ENCODE measurements at places on chromosomes 6 and 20. TPM values are rescaled to one million over a fixed set of nuclear protein-coding genes. Genes with fewer than 3 reads are reported as not detected.

The SIGLEC1 gene
- total RNA-seq = not detected

GRCh38 chr6:169256518-169256917 is 2.9 kb upstream of the THBS2 start:
- no peak for DNase-seq

GRCh38 chr6:139765825-139766285 is 391.4 kb upstream of the CITED2 start:
- DNase-seq = peak; percentile 24

DNA sequence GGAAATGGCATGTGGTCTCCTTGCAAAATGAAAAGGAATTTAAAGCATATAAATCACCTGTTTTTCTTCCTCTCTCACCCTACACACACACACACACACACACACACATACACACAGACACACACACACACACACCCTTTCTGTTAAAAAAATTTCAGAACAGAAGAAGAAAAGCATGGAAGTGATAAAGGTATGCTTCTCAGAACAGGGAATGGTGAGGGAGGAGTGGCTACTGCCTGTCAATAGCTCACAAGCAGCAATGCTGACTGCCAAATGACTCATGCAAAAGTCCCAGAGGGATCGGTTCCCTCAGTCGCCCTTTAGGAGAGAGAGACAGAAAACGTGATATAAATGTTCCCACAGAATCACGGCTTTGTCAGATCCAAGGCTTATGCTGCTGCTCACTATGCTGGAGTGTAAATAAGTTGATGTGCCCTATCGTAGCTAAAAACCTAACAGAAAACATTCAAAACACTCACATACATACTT is 102.6 kb downstream of the IBTK start:
- DNase-seq = peak; percentile 57

- no peak for DNase-seq
Measured at GRCh38 chr6:33081098-33081824, 5.5 kb downstream of the HLA-DPB1 start.

DNA sequence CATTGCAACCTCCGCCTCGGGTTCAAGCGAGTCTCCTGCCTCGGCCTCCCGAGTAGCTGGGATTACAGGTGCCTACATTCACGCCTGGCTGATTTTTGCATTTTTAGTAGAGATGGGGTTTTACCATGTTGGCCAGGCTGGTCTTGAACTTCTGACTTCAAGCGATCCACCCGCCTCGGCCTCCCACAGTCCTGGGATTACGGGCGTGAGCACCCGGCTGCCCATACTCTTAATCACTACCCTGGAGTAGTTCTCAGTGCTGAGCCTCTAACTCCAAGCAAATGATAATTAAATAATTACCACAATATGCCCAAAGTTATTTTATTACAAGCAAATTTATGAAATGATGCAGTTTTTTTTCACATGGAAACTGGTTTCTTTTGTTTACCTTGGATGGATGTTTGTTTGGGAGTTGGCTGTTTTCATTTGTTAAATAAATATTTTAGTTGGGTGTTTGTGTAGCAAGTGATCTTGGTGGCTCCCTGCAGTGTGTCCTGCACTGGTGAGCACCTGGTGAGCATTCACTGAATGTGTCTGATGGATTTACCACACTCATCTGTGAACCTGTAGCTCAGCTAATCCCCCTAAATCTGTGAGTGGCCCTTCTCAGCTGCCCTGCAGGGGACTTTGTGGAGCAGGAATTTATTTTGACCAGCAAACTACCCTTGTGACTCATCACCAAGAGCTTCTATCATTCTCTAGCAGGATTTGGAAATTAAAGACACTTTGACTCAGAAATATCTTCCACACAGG is 36.9 kb downstream of the UTRN start:
- no peak for DNase-seq

The FAM209B gene
- total RNA-seq = not detected

The GATA5 gene
- total RNA-seq = not detected

The SLC2A10 gene
- total RNA-seq = 24.9 TPM

DNA sequence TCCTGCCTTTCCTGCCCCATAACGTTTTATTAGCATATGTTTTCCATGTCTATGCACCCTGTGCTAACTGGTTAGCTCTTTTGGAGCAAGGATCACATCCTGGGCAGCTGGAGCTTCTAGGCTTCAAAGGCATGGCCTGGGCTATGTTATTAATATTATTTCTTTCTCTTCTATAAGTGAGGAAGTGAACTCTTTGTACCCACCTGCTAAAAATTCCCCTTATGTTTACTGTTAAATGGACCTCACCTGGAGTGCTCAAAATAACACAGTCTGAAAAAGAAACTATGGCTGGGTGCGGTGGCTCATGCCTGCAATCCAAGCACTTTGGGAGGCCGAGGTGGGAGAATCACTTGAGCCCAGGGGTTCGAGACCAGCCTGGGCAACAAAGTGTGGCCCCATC is 97.8 kb downstream of the TNFAIP3 start:
- no peak for DNase-seq

The PERP gene
- 103 TPM for total RNA-seq

The HUS1B gene
- 0.71 TPM for total RNA-seq

The KIF25 gene
- not detected for total RNA-seq

The ZSCAN23 gene
- total RNA-seq = 1.8 TPM

- DNase-seq = no peak
Measured at GRCh38 chr20:25013478-25014380, 21.2 kb upstream of the APMAP start.

The TFAP2D gene
- not detected for total RNA-seq

GRCh38 chr6:157020398-157020797 is 243.2 kb downstream of the ARID1B start:
- no peak for DNase-seq

- DNase-seq = no peak
Measured at GRCh38 chr20:58081846-58082245, 146.6 kb downstream of the ANKRD60 start.

GRCh38 chr20:45432294-45432693 is 16.4 kb downstream of the PIGT start:
- no peak for DNase-seq

DNA sequence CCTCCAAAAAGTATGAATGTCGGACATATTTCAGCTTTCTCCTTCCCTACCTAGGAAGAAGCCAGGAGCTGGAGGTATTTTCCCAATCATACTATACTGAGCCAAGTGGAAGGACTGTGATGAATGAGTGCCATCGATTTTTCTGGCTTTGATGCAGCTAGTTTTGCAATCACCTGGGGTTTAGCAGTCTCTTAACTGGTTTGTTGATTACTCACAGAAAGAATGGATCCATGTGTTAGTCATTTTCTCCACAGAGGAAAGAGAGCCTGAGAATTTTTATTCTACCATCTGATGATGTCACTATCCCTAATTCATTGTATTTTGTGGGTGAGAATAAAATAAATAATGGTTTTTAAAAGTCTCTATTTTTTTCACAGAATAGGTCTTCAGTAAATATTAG is 282.9 kb upstream of the RNF217 start:
- peak; percentile 39 for DNase-seq

DNA sequence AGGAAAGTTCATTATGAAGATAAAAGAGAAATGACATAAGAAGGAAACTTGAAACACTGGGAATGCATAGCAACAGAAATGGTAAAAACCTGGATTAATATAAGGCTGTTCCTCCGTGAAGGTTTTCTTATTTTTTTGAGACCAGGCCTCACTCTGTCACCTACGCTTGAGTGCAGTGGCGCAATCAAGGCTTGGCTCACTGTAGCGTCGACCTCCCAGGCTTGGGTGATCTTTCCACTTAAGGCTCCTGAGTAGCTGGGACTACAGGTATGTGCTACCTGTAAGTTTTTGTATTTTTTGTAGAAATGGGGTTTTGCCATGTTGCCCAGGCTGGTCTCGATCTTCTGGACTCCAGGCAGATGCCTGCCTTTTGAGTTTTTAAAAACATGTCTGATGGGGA is 51.7 kb downstream of the PANK2 start:
- DNase-seq = no peak

- DNase-seq = no peak
Measured at GRCh38 chr6:142784344-142784743, 160.6 kb downstream of the HIVEP2 start.

The CAPN11 gene
- total RNA-seq = not detected

DNA sequence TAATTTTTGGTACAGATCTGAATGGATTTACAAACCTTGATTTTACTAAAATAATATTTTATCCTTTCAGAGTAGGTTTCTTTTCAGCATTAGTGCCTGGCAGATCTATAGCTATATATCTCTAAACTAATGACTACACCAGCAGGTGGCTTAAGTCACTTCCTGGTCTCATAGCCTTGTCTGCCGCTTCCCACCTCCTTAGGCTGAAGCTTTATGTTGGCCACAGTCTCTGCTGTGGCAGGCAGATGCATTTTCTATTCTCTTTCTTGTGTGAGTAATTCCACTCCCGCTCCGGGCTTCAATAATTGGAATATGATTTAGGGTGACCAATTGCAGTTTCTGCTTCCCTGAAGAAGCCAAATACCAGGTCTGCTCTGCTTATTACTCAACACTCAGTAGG is 226.8 kb upstream of the HS3ST5 start:
- no peak for DNase-seq

- no peak for DNase-seq
Measured at GRCh38 chr20:54028276-54029011, 42.0 kb downstream of the BCAS1 start.

DNA sequence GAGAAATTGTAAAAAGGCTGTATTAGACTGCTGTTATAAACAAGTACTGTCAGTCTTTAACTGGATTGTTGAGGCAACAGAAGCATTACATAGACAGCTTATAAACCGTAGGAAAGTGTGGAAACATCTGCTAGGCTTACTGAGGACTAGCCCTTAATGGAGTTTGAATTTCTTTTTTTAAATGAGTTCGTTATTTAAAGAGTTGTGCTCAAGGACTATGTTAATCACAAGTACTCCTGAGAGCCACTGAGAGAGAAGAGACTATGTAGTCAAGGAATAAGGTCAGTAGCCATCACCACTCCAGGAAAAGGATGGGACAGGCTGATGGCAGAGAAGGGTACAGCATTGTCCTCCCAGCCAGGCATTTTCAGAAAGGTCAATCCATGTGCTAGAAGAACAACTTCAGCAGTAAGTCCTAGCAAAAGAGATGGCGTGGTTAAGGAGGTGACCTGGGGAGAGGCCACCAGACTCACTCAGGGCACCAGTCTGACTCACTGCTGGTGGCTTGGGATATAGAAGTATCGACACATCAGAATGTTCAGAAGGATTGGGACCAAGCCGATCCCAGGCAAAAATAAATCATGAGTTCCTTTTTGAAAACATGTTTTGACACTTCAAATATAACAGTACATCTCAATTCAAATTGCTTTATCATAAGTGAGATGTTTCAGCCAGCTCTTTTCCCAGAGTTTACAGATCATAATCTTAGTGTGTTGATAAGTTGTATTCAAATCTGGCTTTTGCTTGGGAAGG is 6.4 kb downstream of the RPS12 start:
- DNase-seq = no peak

The AKAP12 gene
- 31.8 TPM for total RNA-seq

GRCh38 chr6:130575971-130576370 is 210.2 kb downstream of the TMEM200A start:
- DNase-seq = no peak

- DNase-seq = peak; percentile 44
Measured at GRCh38 chr6:45677381-45678284, 299.9 kb upstream of the SUPT3H start.

The PNRC1 gene
- total RNA-seq = 45.4 TPM

Data from Calu3 (cell line).